ENCODE measurements at places on chromosomes 2 and 18.

DNA sequence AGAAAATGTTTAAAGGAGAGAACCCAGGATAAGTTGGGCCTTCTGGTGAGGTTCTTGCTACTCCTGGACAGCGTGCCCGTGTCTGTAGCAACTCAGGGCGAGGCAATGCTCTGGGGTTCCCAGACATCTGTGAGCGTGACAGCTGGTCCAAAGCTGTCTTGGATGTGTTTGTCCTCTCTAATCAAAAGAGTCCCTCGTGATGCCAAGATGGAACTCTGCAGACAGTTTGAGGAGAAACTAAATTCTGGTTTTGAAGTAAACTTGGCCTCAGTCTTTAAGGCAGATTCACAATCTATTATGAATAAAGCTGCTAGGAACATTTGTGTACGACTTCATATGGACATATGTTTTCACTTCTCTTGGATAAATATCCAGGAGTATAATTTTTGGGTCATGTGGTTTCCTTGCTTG lies 47.3 kb downstream of the TMEM17 start:
- DNase-seq, result no peak

GRCh38 chr2:74290466-74291217 lies 52.6 kb downstream of the SLC4A5 start:
- no peak for DNase-seq

- no peak for DNase-seq
Observed at GRCh38 chr2:200068642-200069041, 113.3 kb downstream of the MAIP1 start.

DNA sequence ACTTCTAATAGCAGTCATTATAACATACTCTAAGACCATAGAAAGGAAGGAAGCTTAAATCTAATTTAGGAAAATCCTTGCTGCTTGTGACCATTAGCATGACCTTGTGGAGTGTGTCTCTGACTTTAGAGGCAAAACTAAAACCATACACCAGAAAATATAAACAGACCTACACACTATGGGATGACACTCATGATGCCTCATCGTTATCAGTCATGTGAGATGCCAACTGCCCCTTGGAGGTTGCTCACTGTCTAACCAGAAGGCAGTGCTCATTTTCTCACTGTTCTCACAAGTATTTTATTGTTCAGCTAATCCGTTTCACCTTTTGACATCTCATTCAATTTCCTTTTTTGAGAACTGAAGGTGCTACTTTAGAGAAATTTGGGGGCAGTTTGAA lies 376.9 kb downstream of the RND3 start:
- no peak for DNase-seq

GRCh38 chr2:20561637-20562454 lies 89.1 kb downstream of the HS1BP3 start:
- no peak for DNase-seq

DNA sequence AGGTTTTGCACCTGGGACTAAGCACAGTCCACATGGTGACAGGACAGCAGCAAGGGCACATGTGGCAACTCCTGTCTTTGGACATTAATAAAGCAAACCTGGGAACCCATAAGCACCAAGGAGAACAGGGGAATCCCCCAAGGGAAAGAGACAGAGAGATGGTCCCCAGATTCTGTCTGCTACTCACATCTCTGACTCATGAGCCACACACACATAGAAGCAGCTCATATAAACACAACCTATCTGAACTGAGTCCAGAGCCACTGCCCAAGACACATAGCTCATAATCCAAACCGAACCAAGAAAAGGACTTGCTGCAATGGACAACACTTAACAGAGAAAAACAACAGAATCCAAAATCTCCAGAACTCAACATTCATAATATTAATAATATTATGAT lies 82.5 kb downstream of the OSBPL1A start:
- DNase-seq, result no peak

DNA sequence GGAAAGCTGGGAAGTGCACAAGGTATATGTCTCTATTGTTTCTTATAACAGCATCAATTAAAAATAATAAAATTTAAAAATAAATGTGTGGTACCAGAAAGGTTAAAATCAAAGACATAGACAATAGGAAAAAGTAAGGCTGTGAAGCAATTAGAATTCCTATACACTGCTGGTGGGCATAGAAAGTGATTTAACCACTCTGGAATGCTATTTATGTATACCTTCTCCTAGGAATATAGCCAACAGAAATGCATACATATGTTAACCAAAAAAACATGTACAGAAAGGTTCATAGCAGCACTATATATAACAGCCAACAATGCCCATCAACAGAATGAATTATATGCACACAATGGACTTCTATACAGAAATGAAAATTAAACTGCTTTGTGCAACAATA lies 43.0 kb downstream of the WDSUB1 start:
- no peak for DNase-seq

DNA sequence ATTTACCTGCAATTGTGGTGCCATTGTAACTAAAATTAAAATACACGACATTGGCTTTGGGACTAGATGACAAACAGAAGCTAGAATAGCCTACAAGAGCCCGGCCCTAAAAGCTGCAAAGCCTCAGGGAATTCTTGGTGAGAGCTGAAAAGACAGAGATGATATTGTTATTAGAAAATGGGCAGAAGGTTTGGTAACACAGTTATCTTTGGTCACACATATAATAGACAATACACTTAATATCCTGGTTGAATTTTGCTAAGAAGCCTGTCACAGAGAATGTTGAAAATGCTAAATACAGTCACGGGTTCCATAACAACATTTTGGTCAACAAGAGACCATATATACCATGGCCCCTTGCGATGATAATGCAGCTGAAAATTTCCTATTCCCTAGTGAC lies 157.3 kb upstream of the CDH19 start:
- no peak for DNase-seq

GRCh38 chr2:176781570-176782217 lies 430.9 kb upstream of the HNRNPA3 start:
- DNase-seq, result no peak

- DNase-seq, result no peak
Observed at GRCh38 chr2:242075168-242075567, 205.6 kb downstream of the RTP5 start.

DNA sequence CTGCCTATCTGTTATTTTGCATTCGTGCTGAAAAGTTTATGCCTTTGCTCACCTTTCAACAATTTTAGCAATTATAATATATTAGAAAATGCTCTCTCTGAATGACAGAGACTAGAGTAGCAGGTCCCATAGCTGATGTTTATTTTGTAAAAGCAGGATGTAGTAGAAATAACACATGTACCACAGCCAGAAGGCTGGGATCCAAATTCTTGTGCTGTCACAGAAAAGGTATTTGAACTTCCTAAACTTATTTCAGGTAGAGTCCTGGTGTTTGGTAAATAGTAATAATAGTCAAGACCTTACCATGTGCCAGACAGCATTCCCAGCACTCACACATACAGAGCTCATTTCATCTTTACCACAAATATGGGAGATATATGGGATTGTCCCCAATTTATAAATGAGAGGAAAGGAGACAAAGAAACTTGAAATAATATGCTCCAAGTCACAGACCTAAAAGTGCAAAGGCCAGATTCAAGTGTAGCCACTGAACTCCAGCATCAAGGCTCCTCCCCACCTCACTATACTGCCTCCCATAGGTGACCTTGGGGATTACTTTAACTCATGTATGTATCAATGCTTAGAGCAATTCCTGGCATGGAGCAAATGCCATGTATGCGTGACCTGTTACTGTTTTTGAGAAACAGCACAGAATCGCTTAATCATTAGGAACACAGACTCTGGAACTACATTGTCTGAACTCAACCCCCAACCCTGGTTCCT lies 284.7 kb upstream of the RAB12 start:
- no peak for DNase-seq

Measured in left hindlimb (tissue), 1 donor.